T-helper 22 cell (primary cell): ENCODE measurements at places on chromosomes 7 and 10.

DNA sequence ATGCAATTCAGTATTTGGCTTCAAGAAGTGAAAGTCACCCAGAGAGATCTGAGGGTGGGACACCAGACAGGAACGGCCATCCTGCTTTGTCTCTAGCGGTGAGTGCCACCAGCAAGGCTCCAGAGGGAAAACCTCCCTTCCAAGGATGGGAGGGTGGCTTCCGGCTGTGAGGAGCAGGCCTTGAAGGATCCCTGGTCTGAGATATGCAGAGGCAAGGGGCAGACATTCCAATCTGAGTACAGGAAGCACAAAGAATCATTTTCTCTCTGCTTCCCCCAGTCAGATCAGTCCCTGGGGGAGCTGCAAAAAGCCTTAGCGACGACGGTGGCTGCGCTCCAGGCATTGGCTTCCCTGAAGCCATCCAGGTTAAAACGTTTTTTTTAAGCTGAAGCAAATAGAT lies 167.4 kb downstream of the TEX36 start:
- no peak for DNase-seq

DNA sequence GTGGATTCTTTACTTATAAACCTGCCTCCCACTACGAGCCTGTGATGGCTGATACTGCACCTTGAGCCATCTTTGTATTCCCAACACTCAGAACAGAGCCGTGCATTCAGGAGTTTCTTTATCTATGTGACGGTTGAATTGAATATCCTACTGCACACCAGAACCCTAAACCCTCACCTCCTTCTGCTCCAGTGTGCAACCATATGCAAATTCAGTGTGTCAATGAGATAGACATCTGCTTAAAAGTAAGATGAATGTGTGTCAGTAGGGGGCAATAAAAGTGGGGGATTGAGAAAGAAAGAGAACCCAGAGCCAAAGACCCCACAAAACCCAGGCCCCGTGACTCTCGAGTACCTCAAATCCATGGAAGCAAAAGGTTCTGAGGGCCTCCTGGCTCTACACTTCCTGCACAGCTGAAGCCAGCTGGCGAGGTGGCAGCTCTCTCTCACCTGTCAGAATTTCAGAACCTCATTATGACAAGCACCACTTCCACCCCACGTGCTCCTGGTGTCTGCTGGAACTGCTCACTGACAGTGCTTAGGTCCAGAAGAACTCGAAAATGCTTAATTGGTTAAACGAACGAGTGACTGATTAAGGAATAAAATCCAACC lies 143.3 kb upstream of the GPR26 start:
- no peak for DNase-seq

DNA sequence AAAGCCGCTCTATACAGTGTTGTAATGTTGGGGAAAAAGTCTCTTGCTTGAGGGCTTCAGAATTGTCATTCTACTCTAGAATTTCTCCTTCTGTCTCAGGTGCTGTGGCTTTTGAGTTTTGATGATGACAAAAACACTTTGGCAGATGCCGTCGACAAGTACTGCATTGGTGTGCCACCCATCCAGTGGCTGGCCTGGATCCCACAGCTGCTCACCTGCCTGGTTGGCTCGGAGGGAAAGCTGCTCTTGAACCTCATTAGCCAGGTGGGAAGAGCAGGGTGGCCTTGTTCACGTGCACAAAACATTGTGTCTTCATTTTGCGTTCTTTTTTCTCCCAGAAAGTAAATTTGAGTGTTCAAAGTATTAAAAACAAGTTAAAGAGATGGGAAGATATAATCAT lies 112.0 kb downstream of the TRRAP start:
- no peak for DNase-seq

GRCh38 chr7:132041108-132041507 lies 484.7 kb upstream of the PODXL start:
- no peak for DNase-seq

DNA sequence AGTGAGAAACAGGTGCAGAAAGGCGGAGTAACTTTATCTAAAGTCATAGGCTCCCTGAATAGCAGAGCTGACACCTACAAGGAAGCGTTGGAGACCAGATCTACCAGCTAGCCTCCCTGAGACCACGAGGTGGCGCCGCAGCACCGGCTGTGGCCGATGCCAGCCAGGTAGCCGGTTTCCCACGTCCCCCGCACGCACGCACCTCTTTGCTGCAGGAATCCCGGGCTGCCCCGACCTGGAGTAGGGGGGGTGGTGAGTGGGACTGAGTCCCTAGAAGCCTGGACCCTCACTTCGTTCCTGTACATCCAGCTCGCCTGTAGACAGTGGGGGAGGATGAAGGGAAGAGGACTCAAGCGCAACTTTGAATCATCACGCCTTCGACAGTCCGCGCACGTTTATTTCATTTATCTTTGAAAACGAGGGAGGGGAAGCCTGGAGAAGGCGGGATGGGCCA lies 3.7 kb downstream of the ELOVL3 start:
- peak; percentile 68 for DNase-seq

GRCh38 chr7:128728598-128728997 lies 10.6 kb upstream of the CALU start:
- no peak for DNase-seq

- DNase-seq, result no peak
These were observed 767.4 kb upstream of the GHITM start for GRCh38 chr10:83371696-83372490.

- no peak for DNase-seq
These were observed 16.8 kb downstream of the SMO start for GRCh38 chr7:129205126-129205818.

DNA sequence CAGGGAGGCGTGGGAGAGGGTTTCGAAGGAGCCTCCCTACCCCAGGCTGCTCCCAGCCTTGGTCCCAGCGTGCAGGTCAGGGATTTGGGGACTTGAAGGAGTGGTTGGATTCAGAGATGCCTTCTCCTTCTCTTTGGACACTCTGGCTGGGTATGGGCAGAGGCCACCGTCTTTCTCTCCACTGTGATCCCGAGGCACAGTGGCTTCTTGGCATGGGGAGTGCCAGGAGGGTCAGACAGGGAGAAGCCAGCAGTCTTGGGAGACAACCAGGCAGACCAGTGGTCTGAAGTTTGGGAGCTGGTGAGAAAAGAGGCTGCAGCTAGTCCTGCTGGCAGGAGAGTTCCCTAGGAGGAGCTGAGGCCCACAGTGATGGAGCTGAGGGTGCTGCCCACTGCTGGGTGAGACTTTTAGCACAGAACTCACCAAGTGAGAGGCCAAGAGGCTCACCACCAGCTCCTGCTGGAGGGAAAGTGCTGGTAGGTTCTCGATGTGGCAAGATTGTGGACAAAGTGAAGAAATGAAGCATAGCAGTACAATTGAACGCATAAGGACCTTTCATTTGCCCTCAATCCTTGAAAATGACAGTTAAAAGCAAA lies 35.2 kb upstream of the WDFY4 start:
- DNase-seq, result no peak

- DNase-seq, result no peak
These were observed 178.8 kb upstream of the NPVF start for GRCh38 chr7:25407053-25407452.

GRCh38 chr7:2631946-2632732 lies at the start of gene TTYH3:
TSS of gene TTYH3 (plus strand) at chr7:2631986. CDS start at chr7:2632156, 170 bp downstream.
- DNase-seq, result no peak

- no peak for DNase-seq
These were observed 575.4 kb upstream of the SORCS1 start for GRCh38 chr10:107739951-107740350.

GRCh38 chr10:114482480-114483304 lies 78.4 kb upstream of the AFAP1L2 start:
- no peak for DNase-seq

- no peak for DNase-seq
These were observed 27.9 kb upstream of the SLC35G1 start for GRCh38 chr10:93865794-93866425.

- no peak for DNase-seq
These were observed 21.5 kb upstream of the IKZF1 start for GRCh38 chr7:50282813-50283605.

- no peak for DNase-seq
These were observed 20.5 kb upstream of the PPP1R3C start for GRCh38 chr10:91653219-91653870.

GRCh38 chr10:111488668-111489067 lies 411.8 kb downstream of the ADRA2A start:
- DNase-seq, result no peak

GRCh38 chr7:157851501-157852067 lies 514.8 kb downstream of the DNAJB6 start:
- peak; percentile 11 for DNase-seq

GRCh38 chr10:11993834-11994468 lies 48.7 kb downstream of the UPF2 start:
- no peak for DNase-seq

- DNase-seq, result no peak
These were observed 28.1 kb upstream of the KNDC1 start for GRCh38 chr10:133131734-133132472.

GRCh38 chr7:122384528-122384927 lies 80.0 kb upstream of the FEZF1 start:
- DNase-seq, result no peak

DNA sequence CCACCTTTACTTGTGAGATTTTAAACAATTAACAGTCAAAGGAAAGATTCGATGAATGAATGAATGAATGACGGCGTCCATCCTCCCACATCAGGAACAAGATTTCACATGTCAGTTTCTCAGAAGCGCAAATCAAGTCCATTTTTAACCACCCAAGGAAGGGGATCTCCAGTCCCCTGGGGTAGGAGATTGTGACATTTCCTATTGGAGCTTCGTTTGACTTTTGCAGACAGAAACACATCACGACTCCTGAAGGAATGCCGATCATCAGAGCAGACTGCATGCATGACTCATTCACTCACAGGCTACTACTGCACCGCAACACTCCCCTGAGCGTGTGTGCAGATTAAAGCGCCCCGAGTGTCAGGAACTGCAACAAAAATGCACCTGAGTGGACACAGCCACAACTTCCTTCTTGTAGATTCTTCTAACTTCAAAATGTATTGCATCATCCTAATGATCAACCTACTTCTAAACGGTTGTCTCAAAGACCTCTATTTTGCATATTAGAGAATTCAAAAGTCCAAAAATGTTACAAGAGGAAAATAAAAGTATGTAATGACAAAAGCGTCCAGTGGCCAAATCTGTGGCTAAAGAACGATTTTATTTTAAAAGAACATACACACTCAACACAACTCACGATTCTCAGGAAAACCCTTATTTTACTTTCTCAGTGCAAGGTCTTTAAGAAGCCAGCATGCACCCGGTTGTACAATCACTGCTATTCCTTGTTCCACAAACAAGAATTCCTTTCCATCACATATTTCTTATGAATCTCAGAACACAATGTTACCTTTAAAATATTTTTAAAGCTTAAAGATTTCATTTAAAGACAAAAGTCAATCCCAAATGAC lies 172.6 kb downstream of the FAM107B start:
- DNase-seq, result peak; percentile 75

DNA sequence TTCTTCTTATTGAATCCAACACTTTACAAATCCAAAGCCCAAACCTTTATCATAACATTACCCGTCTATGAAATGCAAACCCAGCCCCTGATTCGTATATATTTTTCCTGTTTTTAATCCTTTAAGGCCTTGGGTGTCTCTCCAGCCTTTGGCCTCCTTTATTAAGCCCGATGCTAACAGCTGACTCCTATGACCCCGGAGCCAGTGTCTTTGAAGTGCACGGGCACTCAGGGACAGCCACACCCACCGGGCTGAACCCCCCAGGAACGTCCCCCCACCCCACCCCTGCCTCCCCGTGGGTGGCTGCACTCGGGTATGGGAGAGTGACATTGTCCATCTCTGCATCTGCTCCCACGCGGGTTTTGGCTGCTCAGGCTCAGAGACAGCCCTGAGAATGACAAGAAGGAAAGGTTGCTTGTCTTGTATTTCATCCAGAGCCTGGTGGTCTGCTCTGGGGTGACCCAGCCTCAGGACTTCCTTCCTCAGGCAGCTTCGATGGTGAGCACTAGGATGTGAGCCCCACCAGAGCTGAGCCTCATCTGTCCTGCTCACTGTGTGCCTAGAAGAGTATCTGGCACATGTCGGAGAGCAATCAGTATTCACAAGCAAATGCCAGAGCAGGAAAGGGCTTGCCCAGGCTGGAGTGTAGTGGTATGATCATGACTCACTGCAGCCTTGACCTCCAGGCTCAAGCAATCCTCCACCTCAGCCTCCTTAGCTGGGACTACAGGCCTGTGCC lies 210.4 kb downstream of the SKIDA1 start:
- no peak for DNase-seq

DNA sequence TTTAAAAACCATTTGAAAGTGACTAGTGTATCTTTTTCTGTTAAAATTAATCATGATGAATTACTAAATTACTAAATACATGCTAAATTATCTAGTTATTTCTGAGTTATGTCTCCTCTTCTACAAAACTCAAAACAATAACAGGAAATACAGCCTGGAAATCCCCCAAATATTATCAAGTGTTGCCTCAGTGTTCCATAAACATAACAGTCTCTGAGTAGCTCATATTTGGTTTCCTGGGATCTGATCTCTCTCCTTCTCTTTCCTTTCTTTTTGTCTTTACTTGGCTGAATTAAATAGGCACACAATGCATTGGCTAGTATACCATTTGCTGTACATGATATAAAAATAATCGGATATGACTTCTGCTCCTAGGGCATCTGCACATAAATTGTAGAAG lies 277.6 kb upstream of the IGFBP3 start:
- no peak for DNase-seq

- DNase-seq, result no peak
These were observed 12.5 kb downstream of the CALML5 start for GRCh38 chr10:5486853-5487235.

- DNase-seq, result no peak
These were observed 75.6 kb downstream of the CCDC6 start for GRCh38 chr10:59830601-59831259.

GRCh38 chr7:28217143-28217542 lies 36.5 kb upstream of the JAZF1 start:
- no peak for DNase-seq

DNA sequence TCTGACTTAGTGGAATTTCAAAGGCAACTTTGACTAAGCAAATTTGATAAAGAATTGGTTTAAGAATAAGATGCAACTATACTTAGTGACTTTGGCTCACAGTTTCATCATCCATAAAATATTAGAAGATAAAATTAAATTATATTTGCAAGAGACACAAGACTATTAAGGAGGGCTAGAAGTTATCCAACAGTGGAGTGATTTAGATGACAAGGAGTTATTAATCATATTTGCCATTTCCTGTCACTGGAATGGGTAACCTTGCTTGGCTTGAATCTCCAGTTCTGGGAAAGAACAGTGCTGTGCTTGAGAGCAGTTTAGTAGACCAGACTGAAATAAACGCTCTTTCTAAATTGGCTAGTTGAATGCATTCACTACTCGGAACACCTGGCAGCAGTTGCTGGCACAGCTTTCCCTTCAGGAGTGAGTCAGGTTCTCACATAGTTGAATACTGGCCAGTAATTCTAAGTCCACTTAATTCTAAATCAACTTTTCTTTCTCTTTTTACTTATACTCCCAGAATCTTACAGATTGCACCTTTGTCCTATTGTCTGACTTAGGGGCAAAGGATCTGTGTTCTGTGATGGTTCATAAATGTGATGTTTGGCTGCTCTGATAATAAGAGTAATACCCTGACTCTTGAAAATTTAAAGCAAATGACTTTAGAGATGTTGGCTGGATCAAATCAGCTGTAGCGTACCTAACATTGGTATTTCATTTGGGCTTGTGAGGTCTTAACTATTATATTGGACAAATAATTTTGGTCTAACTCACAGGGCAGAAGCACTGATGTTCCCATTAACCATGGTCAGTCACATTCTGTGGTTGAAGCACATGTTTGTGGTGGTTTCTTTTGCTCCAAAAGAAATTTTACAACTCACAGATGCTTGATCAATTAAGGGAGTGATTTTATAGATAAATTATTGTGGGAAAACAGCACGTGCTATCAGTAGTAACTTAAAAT lies 16.6 kb downstream of the STMP1 start:
- DNase-seq, result no peak
